ENCODE measurements at places on chromosomes 2 and 18.

DNA sequence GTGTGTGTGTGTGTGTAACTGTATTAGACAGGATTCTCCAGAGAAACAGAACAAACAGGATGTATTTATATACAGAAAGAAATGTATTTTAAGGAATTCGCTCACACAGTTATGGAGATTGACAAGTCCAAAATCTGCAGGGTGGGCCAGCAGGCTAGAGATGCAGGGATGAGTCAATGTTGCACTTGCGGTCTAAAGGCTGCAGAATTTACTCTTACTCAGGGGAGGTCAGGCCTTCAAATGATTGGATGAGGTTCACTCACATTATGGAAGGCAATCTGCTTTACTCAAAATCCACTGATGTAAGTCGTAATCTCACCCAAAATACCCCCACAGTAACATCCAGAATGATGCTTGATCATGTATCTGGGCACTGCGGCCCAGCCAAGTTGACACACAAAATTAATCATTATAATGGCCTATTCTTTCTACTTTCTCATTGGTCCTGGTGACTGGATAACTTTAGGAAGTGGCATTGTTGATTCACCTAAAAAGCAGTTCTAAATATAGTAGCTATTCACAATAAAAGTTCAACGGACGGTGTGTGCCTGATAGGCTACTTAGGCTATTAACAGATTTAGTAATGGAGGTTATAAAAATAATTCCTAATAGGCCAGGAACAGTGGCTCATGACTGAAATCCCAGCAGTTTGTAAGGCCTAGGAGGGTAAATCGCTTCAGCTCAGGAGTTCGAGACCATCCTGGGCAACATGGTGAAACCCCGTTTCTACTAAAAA, 40.6 kb upstream of the ACYP2 start:
- no peak for DNase-seq

- no peak for DNase-seq
These were observed at the start of gene RTKN for GRCh38 chr2:74441690-74442482. Gene RTKN, minus strand, starts transcription at chr2:74441937. Its CDS starts 121 bp downstream, at chr2:74441816.

- no peak for DNase-seq
These were observed 43.6 kb upstream of the SLC14A2 start for GRCh38 chr18:45571714-45572113.

DNA sequence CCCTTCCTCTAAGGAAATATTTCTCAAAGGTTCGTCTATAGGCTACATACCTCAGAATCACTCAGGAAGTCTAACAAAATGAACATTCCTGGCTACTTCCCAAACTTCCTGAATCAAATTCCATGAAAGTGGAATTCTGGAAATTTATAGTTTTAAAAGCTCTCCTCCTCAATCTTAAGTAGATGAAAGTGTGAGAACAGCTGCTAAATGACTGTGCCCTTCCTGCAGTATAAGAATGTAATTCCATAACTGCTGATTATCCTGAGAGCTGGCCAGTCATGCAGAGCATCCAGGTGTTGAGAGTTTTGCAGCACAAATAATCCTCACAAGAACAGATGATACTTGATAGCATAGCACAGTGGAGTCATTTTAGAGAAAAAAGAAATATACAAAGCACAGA, 265.0 kb downstream of the KCNJ3 start:
- DNase-seq: no peak

- DNase-seq: no peak
These were observed 90.8 kb downstream of the ARL4C start for GRCh38 chr2:234406085-234406484.

GRCh38 chr2:20627712-20628380, 23.1 kb downstream of the HS1BP3 start:
- DNase-seq: no peak

- DNase-seq: no peak
These were observed 51.4 kb downstream of the TRIB2 start for GRCh38 chr2:12767996-12768624.

GRCh38 chr2:23934259-23934658, 6.0 kb upstream of the UBXN2A start:
- no peak for DNase-seq

DNA sequence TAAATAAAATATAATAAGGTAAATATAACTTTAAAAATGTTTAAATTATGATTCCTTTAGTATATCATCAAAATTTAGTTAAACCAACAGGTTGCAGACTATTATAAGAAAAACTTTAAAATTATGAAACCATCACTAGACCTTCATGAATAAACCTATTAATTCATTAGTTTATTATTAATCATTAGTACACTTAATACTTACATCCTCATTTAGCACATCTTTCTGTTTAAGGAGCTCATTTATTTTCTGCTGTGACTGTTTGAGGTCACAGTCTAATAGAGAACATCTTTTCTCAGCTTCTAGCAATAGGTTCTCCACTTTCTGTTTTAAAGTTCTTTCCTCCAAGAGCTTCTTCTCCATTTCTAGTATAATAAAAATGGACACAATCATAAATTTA, 52.8 kb downstream of the SLC66A3 start:
- DNase-seq: no peak

GRCh38 chr2:62340994-62341484, 145.1 kb downstream of the B3GNT2 start:
- DNase-seq: no peak

DNA sequence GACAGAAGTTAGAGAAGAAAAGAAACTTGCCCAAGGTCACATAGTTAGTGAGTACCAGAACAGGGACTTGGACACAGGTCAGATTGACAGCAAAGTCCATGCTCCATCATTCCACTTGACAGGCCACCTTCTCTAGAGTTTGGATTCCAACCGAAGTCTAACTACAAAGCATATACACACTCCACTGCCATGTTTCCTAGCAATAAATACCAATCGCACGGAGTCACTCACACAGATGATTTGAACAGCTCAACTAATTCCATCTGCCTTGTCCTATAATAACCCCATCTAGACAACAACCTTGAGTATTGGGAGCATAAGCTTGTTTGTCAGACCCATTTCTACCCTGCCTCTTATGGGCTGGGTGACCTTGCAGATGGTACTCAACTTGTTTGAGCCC, 334.6 kb upstream of the MGAT5 start:
- no peak for DNase-seq

GRCh38 chr2:132754392-132754791, 84.4 kb upstream of the LYPD1 start:
- DNase-seq: no peak

- DNase-seq: no peak
These were observed 155.7 kb downstream of the DYM start for GRCh38 chr18:49304751-49305150.
